ENCODE measurements at places on chromosomes 7 and 10.

- DNase-seq, result no peak
Observed at GRCh38 chr10:69668721-69669120, 38.7 kb downstream of the FAM241B start.

GRCh38 chr7:121123032-121123431, 134.5 kb downstream of the CPED1 start:
- no peak for DNase-seq

DNA sequence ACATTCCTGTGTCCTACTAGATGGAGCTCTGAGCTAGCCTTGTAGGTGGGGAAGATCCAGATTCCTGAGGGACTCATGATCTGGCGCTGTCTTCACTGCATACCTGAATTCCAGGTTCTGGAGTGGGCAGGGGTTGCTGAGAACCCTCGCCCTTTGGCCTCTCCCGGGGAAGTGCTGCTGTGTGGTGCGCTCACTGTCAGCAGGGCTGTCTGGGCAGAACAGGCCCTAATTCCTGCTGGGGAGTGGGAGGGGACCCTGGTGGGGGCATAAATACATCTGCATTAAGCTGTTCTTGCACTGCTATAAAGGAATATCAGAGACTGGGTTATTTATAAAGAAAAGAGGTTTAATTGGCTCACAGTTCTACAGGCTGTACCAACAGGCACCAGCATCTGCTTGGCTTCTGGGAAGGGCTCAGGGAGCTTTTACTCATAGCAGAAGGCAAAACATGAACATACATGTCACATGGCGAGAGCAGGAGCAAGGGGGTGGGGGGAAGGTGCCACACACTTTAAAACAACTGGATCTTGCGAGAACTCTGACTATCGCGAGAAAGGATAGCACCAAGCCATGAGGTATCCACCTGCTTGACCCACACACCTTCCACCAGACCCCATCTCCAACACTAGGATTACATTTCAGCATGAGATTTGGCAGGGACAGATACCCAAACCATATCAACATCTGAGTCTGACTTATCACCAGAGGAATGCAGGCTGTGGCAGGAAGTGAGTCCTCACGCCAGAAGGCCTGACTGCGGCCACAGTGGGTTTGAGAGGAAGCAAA, 115.0 kb downstream of the ADCY1 start:
- no peak for DNase-seq

DNA sequence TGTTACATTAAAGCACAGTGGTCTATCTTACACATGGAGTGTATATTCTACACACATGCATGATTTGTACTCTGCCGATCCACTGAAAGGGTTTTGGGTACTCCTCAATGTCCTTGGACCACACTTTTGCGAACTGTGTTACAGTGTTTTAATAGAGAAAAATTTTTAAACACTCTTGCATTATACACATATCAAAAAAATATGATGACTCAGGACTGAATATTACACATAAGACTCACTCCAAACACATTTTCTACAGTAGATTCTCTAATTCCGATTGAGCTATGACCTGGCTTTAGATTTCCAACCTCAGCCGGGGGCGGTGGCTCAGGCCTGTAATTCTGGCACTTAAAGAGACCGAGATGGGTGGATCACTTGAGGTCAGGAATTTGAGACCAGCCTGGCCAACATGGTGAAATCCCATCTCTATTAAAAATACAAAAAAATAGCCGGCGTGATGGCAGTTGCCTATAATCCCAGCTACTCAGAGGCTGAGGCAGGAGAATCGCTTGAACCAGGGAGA, 222.4 kb downstream of the CACNA2D1 start:
- DNase-seq, result no peak

DNA sequence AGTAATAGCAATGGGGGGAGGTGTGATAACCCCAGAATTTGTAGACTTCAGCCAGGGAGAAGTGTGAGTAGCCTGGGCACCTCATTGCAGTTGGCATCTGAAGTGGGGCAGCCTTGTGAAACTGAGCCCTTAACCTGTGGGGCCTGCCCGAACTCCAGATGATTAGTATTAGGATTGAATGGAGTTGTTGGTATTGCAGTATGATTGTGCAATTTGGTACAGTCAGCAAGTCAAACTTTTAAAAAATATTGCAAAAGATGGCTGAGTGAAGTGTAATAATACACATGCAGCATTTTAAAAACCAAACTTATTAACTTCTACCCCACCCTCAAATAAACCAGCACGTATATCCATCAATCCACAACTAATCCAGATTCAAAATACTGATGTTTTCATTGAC, 9.3 kb downstream of the RBM33 start:
- DNase-seq, result no peak

GRCh38 chr10:53491774-53492173, 719.2 kb upstream of the MBL2 start:
- DNase-seq, result no peak

DNA sequence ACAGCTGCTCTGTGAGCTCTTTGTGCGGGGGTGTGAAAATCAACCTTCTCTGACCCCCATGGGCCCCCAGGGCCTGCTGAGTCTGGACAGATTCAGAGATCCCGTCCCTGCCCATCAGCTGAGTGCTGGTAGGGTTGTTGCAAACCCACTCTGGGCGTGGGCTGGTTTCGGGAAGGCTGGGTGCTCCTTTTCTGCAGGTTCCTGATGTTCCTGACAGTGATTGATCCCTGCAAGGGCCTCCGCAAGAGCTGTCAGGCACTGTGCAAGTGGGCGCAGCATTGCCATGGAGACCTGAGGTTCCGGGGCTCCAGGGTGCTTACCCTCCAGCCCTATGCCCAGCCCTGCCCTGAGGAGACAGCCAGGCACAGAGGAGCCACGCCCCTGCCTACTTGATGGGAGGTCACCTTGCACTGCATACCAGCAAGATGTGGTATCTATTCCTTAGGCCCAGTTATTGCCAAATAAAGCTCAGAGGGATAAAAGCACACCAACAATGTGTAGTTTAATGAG, 44.3 kb upstream of the INPP5A start:
- no peak for DNase-seq

- DNase-seq, result no peak
Observed at GRCh38 chr7:33217595-33217994, 88.2 kb downstream of the BBS9 start.

- no peak for DNase-seq
Observed at GRCh38 chr7:2103071-2103898, 129.5 kb downstream of the MAD1L1 start.

GRCh38 chr7:151796871-151797537, 79.9 kb downstream of the PRKAG2 start:
- no peak for DNase-seq

DNA sequence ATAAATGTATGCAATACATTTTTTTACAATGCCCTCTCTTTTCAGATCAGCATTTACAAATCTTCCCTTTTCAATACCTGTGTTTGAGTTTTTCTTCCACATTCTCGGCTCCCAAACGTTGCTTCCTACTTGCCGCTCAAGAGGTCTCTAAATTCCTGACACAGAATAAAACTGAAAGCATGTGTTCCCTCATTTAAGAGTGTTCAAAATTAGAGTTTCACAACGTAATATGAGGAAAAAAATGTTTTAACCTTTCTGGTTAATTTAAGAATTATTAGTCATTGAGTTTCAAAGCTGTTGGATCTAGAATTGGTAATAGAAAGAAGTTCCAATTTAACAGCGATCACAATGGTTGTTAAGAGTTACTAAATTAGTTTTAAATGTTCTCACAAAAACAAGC, 100.4 kb downstream of the ARID5B start:
- no peak for DNase-seq

DNA sequence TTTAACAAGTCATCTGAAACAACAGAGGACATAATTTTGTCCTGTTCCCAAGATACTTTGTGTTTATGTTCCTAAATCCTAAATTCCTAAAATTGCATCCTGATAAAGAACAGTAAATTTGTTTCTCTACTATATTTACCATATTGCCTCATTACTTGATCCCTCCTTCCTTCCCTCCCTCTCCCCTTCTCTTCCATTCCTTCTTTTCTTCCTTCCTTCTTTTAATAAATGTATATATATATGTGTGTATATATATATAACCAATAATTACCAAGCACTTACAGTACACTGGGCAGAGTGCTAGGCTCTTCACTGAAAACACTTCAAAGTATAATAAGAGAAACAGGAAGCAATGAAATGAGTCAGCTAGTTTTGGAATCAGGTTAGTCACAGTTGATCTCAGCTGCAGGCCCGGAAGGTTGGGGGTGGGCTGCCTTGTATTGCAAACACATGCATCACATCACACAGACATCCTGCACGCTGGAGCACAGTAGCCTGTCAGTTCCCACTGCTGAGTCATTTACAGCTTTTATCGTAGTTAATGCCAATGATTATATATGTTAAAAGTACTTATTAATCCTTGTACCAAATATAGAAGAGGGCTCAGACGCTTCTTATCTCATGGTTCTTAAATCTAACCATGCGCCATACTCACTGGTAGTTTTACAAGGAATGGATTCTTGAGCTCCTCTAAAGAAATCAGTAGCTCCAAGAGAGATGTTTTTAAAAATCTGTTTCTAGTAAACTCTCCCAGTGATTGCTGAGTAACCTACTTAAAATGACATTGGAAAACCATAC, 551.7 kb downstream of the GRM8 start:
- DNase-seq, result peak; percentile 60

DNA sequence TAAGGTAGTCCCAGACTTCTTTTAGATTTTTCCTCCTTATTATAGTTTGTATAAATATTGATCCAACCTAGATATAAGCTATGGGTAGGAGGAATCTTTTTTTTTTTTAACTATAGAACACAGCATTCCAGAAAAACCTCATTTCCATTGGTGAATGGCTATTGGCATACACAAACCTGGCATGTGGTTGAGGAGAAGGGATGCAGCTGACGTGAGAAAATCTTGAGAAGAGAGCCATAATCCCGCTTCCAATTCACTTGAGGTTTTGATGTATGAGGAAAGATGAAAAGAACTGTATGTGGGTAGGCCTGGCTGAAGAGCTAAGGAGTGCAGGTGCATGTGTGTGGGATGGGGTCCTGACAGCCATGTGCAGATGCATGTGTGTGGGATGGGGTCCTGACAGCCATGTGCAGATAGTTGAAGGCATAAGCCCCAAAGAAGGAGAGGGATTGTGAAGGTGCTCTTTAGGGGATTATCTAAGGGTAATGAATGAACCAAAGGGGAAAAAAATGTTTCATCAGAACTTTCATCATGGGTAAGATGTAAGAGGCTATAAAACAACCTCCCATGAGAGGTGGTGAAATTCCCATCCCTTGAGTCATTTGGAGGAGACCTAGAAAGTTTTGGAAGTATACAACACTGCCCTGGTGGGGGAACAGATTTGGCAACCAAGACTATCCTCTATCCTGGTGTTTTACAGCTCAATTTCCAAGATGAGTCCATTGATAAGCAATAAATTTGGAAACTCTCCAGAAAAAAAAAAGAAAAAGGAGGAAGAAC, 3.8 kb upstream of the PKD2L1 start:
- DNase-seq, result no peak

DNA sequence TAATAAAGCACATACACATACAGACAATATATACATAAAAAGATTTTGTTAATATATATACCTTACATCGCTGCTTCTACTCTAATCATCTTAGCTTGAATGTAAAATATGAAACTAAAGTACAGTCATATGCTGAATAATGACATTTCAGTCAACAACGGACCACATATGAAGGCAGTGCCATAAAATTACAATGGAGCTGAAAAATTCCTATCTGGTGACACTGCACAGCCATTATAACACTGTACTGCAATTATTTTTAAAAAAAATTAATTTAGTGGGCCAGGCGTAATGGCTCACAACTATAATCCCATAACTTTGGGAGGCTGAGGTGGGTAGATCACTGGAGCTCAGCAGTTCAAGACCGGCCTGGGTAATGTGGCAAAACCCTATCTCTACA, 122.3 kb downstream of the JMJD1C start:
- DNase-seq, result no peak

- no peak for DNase-seq
Observed at GRCh38 chr10:124509880-124510632, 48.4 kb downstream of the LHPP start.

DNA sequence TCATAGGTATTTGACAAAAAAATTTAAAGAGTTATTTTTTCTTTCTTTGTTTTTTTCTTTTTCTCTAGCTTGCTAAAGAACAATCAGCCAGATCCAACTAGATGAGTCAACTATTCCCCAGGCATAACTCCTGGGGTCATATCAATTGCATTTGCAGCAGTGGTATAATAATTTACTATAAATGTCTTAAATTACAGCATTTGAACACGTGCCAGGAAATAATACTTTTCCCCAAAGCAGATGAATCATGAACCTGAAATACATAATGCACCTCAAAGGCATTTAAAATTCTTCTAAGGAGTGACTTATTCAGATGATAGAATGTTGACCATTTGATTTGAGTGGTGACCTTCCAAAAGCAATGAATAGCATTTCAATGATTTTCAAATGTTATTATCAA, 190.1 kb downstream of the LRRTM3 start:
- no peak for DNase-seq

DNA sequence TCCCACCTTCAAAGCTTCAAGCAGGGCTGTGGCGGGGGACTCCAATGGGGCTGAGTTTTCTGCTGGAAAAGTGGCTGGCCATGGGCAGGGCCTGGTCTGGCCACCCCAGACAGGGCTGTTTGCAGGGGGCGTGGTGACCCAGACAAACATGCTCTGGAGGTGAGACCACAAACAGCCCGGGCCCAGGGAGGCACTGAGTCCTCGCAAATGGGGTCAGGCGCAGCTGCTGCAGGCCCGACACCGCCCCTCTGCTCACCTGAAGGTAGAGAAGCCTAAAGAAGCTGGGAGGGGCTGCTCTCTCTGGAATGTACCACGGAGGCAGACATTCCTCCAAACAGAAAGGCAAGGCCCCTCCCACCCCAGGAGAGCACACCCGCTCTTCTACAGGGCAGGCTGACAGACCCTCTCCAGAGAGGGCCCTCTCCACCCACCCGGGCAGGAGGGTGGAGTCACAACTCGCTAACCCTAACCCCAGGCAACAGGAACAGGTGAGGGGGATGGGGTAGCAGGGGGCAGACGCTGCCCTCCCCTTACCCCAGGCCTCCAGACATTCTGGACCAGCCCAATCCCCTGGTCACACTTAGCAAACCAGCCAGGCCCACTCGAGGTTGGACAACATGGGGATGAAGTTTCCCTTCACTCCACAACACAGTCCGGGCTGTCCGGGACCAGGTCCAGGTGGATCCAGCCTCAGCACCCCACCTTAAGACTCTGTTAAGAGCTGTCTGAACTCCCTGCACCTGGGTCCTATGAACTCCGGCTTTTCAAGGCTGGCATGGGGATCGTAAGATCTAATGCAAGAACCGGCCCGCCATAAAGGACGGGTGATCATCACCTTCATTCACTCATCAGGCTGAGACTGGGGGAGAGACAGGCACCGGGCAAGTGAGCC, 32.3 kb downstream of the OAT start:
- no peak for DNase-seq

- DNase-seq, result no peak
Observed at GRCh38 chr10:86361156-86362128, 5.2 kb downstream of the GRID1 start.

DNA sequence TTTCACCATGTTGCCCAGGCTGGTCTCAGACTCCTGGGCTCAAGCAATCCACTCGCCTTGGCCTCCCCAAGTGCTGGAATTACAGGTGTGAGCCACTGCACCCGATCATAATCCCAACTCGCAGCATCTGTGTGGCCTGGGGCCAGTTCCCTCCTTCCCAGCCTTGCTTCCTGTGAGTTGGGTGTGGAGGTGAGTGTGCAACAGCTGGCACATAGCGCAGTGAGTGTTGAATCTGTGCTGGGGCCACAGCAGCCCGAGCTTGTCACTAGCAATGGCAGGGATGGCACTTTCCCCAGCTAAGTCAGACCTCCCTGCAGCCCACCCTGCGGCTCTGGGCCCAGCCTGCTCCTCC, 12.2 kb downstream of the TMEM184A start:
- no peak for DNase-seq

- peak; percentile 26 for DNase-seq
Observed at GRCh38 chr10:110834629-110835301, 37.0 kb upstream of the PDCD4 start.

- no peak for DNase-seq
Observed at GRCh38 chr10:10132009-10132408, 885.7 kb upstream of the CELF2 start.
